ENCODE measurements at places on chromosomes 7 and 10.

DNA sequence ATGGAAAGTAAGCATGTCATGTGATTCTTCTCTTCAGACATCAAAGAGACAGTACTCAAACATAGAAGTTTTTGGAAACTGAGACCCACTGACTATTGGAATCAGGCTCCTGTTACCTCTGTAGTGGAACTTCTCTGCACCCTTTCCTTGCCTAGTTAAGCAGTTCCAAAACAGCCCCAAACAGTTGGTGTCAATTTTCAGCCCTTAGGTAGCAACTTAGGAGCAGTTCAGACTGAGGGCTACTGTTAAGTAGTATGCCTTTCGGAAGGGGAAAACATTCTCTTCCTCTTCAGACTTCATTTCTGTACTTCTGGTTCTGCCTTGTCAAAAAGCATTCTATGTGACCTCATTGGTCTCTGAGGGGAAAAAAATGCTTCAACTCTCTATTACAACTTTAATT is 85.7 kb downstream of the ZNF277 start:
- no peak for DNase-seq

GRCh38 chr7:50857804-50858489 is 75.3 kb upstream of the GRB10 start:
- no peak for DNase-seq

DNA sequence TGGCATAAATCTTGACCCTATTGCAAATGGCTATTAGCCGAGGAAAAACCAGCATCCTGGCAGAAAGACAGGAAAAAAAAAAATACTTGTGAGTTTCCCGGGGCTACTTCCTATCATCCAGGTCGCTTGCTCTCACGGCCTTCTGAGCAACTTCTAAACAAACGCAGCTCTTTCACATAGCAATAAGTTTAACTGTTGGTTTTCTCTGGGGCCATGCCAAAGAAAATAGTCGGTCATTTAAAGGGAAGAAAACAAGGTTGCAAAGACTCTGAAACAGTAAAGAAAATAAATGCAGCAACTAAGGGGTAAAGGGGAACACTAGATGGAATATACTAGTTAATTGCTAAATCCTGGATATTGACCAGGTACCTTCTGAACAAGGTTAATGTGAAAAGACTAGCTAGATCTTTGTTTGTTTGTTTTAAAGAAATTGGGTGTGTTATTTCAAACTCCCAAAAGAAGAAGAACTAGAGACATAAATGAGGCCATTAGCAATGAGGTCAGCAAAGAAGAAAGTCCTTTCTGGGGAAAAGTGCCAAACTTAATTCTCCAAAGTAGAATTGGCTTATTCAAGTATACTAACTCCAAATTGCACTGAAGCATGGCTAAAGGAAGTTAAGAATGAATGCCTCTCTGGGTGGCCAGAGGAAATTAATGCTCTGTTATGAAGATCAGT is 54.2 kb downstream of the SLC39A12 start:
- DNase-seq, result no peak

- DNase-seq, result no peak
Observed at GRCh38 chr7:87154569-87154968, 2.3 kb downstream of the DMTF1 start.

- DNase-seq, result no peak
Observed at GRCh38 chr7:30181211-30181610, 46.4 kb downstream of the MTURN start.

DNA sequence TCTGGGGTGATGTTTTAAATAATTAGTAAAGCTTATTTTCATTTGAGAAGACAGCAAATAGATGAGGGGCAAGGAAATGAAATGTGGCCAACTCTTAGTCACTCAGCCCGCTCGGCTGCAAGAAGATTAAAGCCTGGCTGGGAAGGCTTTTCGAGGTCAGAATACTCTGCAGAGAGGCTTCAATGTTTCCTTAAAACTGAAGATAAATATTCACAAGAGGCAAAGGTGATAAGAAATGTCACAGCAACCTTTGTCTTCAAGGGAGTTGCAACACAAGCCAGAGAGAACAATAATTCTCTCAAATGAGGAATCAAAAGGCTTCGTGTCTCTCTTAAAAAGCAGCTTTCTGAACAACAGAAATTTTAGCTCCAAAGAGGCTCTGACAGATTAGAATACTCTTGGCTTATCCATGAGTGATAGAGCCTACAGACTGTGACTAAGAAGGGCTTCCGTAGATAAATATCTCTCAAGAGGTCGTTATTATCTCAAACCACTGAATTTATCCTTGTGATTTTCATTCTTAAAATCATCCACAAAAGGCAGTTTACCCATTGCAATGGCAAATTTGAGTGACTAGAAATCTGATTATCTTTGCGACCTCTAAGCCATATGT is 92.5 kb downstream of the KLF6 start:
- no peak for DNase-seq

DNA sequence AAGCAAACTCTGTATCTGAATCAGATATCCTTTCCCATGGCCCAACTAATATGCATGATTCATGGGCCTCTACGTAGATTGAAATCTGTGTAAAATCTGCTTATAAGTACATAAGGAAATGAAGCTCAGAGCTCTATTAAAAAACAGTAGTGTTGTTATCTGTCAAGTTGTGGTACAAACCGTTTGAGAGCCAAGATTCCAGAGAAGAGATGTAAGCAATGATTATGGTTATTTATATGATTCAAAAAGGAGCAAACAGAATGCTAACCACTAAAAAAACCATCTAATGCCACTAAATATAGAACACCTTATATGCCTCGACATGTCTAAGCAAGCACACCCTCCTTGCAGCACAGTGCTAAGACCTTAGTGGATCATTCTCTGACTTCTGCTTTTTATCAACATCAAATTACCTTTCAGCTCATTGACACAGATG is 26.6 kb downstream of the RPP38 start:
- no peak for DNase-seq
